NT2/D1 (cell line): ENCODE measurements at places on chromosomes 1 and 21.
A peak's percentile ranks its signal among the peaks of the same experiment; 100 is the strongest.

DNA sequence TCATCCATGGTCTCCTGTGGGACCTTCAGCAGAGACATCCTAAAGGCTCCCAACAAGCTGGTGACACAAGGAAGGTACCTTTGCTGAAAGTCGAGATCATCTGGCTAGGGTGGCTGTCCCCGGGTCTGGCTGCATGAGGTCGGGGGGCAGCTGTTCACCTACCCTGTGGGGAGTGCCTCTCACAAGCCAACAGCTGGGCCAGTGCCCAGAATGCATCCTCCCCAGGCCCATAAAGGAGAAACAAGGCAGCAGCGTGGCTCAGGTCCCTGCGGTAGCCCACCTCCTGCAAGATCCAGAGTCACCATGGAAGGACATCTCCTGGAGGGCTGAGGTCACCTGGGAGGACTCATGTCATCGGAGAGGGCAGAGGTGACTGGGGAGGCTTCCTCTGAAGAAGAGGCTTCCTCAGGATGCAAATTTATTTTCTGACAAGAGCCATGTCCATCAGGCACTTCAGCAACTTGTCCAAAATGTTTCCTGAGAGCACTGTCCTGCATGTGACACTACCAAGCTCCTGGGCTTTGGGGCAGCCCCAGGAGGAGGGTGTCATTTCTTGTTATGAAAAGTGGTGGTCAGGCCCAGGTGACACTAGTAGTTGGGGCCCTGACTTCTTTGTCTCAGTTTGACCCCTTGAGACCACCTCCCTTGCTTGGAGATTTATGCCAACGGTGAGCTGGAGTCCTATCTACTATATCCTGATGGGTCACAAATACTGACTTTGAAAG lies 6.7 kb upstream of the SMYD3 start:
- no peak for DNase-seq

DNA sequence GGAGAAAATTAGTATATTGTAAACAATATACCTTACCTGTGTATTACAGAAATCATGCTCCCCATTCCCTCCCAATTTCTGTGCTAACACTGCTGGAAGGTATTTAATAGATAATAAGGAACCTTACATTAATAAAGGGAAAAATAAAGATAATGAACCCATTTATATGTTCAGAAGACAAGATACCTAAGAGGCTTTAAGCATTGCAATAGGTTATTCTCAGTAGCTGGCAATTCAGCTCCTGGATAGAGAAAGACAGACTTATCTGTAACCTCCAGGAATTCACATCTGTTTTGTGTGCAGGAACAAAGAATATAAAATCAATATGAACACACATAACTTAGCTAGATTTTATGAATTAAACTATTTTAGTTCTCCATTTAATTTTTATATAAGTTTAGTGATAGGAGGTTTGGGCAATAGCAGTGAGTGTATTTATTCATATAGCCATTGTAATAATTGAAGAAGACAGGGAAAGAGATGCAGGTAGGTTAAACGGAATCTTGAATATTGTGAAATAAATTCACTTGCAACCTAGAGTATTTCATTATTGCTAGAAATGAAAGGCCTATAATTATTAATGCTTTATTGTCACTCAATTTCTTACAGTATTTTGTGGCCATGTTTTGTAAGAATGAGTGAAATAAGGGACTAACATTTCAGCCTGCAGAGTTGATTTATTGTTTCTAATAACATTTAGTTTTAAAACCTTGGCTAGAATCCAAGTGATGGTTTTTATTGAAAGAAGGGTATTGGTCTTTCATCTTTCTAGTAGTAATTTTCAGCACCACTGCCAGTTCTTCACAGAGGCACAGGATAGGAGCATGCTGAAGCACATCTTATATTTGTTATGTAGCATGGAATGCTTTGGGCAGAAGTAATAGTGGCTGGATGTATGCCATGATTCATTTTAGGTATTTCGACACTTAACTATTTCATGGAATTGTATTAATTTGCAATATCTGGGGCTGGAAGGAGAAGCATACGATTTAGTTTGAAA lies 1.5 kb downstream of the XPR1 start:
- no peak for DNase-seq

GRCh38 chr21:17512253-17513213 lies at the start of gene CXADR:
Gene CXADR (plus strand): TSS chr21:17513043. CDS start chr21:17513130, 87 bp downstream.
- DNase-seq: peak; percentile 88

DNA sequence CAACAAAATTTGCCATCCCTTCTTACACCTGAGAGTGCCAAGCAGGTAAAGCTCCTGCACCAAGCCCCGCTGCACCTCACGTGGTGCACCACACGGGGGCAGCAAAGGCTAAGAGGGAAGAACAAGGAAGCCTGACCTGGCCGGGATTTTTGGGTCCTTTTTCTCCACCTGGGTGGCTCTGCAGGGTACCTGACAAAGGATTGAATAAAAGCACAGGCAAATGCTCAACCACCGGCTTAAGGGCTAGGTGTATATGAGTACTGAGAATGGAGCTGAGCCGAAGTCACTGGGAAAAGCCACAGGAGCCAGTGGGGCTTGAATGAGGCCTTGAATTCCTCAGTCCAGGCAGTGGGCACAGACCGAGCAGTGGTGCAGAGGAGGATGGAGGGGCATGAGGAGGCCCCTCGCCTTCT lies 36.4 kb downstream of the ZNF697 start:
- peak; percentile 80 for DNase-seq

GRCh38 chr1:115952547-115952946 lies 23.8 kb upstream of the SLC22A15 start:
- no peak for DNase-seq

GRCh38 chr1:181038399-181038873 lies 4.7 kb downstream of the MR1 start:
- peak; percentile 87 for DNase-seq

DNA sequence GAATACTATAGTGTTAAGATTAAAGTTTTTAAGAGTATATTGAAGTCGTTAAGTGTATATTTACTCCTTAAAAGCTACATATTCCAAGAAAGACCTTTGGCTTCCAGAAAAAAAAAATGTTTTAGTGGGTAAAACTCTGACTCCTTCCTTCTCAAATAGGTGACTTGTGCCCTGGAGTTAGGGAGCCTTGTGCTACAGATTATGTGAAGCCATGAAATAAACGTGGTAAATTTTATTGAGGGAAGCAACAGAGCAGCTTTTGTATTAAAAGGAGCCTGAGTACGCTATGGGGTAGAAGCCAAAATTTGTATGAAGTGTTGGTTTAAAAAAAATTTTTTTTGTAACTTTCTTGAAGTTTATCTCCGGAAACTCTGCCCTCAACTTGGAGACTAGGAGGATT lies 994 bp downstream of the RO60 start:
- DNase-seq: no peak

DNA sequence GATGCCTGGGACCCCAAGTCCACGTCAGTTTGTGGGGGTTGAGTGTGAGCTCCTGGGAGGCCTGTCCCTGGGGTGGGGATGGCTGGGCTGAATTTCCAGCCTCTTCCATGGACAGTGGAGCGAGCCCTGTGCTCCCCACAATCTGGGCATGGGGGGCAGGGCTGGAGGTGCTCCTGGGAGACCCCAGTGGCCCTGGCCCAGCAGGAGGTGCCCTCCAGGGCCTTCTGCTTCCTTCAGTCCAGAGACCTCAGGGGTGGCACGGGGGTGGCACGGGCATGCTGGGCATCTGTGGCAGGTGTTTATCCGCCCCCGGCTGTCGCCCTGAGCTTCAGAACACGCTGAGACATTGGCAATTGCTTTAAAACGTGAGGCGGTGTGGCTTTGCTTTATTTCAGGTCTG lies 40.9 kb downstream of the MORN1 start:
- DNase-seq: no peak

DNA sequence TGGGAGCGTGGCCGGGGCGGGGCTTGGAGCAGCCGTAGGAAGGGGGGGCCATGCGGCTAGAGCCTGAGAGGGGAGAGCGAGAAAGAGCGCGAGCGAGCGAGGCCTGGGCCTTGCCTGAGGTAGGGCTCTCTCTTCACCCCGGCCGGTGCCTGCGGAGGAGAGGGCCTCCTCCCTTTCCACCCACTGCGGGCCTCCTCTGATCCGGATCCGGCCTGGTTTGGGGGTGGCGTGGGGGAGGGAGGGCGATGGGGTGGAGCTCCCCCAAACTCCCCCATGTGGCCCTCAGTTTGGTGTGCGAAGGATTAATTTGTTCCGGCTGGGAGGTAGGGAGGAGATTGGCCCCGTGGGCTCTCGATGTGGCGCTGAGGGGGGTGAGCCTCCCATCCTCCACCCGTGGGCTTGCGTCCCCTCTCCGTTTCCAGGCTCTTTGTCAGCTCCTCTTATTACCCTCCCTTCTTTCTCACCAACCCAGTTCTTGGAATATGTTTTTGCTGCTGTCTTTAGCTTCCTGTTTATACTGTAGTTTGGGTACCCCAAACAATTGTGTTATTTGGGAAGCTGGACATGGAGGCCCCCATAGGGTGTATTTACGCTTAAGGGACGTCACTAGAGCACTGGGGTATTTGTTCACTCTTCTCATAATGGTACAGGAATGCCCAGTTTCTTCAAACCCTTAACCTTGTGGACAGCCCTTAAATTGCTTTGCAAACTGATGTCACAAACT lies 685 bp downstream of the UBAP2L start:
- DNase-seq: no peak

- no peak for DNase-seq
Observed at GRCh38 chr1:213925531-213926182, 62.1 kb upstream of the PROX1 start.

GRCh38 chr21:33449616-33450015 lies 30.2 kb downstream of the TMEM50B start:
- DNase-seq: no peak

DNA sequence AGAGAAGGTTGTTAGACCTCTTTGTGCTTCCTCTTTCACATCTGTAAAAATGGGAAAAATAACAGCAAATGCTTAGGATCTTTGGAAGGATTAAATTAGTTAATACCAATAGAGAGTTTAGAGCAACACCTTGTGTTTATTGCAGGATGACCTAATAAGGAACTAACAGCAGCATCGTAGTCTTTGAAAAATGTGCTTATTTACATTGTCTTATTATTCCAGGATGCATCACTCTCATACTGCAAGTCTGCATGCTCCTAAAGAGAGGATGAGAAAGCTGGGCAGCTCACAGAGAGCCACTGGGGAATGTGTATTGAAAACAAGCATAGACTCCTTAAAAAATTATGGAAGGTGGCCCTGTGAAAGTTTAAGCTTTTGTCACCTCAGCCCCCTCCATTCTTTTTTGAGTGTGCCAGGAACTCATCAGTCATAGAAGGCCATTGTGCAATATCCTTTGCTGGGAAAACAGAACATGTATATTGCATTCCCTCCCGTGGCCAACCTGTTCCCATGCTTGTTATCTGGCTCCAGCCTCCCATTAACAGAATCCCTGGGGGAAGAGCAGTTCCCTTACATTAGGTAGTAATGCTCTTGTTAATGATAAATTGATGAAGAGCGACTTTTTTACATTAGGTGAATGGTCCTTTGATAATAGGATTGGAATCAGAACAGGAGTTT lies 180.7 kb downstream of the ZNF326 start:
- no peak for DNase-seq

DNA sequence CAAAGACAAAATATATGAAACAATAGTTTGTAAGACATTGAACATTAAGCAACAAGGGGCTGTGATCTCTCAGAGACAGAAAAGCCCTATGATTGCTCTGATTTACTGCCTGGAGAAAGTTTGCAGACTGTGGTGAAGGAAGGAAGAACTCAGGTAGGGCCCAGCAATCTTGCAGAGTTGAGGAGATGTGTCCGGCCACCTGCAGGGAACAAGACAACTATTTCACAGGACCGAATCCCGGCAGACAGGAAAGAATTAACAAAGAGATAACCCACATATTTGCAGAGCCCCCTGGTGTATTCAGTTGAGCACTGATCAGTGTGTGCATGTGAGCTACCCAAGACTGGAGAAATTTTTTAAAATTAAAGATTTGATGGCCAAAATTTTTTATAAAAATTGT lies 58.3 kb upstream of the FMN2 start:
- DNase-seq: no peak

DNA sequence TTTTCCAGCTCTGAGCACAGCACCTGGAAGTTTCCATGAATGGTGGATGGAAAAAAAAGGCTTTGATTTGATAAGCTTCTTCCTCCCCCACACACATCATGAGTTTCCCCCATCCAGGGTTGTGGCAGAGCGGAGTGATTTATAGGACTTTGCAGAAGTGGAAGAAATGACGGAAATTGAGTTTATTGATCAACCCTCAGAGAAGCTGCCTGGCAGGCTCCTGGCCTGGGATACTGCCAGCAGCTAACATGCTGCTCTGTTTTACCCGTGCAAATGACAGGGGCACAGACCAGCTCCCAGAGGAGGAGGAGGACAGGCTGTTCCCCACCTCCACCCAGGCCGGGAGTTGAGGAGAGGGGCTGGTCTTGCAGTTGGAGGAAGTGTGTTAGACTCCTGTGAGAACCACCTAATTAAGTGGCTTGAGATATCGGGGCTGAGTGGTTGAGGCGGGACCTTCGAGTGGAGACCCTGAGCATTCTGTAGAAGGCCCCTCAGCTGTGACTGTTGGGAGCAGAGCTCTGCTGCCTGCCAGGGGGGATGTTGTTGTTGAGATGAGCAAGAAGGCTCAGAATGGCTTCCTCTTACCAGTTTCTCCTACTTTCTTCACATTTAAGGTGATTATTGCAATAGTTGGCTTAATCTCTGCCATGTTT lies 21.8 kb downstream of the ADORA1 start:
- no peak for DNase-seq

- DNase-seq: no peak
Observed at GRCh38 chr1:175927944-175928343, 184.5 kb upstream of the TNR start.

GRCh38 chr1:208475951-208476845 lies 232.0 kb upstream of the PLXNA2 start:
- DNase-seq: peak; percentile 89

GRCh38 chr1:109975718-109976117 lies 8.8 kb upstream of the AHCYL1 start:
- DNase-seq: no peak

DNA sequence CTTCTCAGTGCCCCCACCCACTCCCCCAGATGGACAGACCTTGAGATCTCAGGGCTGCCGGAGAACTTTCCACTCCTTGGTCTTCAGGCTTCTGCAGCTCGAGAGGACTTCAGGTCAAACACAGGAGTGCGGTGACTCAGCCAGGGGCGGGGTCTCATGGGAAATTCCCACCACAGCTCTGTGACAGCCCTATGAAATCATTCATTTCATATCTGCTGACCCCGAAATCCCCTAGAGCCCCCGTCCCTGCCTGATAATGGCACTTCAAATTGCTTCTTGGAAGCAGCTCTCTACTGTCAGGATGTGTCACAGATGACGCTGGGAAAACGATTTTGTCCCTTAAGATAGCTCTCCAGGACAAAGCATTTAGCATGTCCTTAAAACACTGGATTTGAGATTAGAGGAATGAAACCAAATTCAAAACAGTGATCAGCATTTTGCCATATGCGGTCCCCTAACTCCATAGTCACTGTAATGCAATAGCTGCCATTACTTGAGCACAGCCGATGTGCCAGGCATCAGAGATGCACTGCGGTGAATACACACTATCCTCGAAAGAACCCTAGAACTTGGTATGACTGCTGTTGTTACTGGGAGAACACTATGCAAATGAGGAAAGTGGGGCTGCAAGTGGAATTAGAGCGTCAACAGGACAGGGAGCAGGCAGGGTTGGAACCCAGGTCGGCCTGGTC lies at the start of gene TNFRSF9:
Gene TNFRSF9, minus strand, starts transcription at position 95 of the 692 bp plus-strand sequence. CDS start 845 bp downstream, outside the sequence.
- no peak for DNase-seq
